Activated naive CD4-positive, alpha-beta T cell (primary cell): ENCODE measurements at places on chromosomes 12 and 14.

GRCh38 chr12:10967409-10967808 lies 19.3 kb downstream of the TAS2R50 start:
- no peak for DNase-seq

GRCh38 chr12:108514468-108514972 lies 557 bp upstream of the FICD start:
- no peak for DNase-seq

GRCh38 chr12:77569876-77570275 lies 260.8 kb upstream of the NAV3 start:
- DNase-seq = no peak

GRCh38 chr14:64865992-64866391 lies 13.7 kb downstream of the SPTB start:
- DNase-seq = no peak

DNA sequence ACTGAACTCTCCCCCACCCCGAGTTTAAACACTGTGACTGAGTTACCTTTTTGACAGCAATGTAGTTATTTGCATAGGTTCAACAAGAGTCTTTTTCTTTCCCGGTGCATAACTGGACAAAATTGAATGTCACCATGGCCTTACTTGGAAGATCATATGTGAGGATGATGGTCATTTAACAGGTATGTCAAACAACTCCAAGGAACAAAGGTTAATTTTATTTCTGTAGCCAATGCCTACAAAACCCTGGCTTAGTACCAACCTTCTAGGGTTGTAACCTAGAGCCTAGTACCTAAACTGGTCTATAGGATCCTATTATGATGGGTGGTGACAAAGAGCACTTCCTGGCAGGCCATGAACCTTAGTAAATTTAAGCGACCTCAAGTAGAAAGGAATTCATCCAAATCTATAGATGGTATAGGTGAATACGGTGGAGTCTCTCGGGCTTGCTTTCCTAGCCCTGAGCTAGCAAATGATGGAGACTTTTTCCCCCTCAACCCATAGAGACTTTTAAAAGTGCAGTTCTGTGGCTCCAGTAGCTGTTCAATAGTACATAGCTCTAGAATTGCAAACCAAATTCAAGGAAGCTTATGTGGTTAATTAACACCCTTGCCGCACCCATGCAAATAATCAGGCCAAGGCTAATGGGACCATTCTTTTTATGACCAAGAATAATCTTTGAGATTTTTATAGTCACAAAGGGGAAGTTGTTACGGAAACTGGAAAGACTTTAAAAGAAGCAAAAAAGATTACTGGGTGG lies 89.0 kb downstream of the SLC38A1 start:
- DNase-seq = no peak

GRCh38 chr12:47896633-47897032 lies 8.2 kb downstream of the VDR start:
- no peak for DNase-seq

GRCh38 chr14:22262881-22263280 lies 326.1 kb downstream of the DAD1 start:
- DNase-seq = no peak

DNA sequence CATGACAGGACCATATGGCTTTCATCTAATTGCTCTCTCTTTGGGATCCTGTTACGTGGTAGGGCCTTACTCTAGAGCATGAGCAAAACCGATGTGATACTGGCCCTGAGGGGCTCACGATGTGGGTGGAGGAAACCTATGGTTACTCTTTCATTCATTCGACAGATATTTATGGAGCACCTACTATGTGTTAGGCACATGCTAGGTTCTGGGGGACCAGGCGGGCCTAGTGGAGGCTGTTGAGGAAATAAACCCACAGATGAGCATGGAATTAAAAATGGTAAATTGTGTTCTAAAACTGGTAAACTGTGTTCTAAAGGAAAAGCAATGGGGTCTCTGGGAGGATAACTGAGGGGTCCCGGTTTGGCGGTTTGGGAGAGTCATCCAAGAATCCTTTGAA lies 14.8 kb downstream of the SH2B3 start:
- DNase-seq = no peak

GRCh38 chr12:9751204-9752144 lies 9.2 kb downstream of the CD69 start:
- no peak for DNase-seq

- DNase-seq = no peak
Measured at GRCh38 chr12:75526655-75527511, 15.5 kb upstream of the KRR1 start.

DNA sequence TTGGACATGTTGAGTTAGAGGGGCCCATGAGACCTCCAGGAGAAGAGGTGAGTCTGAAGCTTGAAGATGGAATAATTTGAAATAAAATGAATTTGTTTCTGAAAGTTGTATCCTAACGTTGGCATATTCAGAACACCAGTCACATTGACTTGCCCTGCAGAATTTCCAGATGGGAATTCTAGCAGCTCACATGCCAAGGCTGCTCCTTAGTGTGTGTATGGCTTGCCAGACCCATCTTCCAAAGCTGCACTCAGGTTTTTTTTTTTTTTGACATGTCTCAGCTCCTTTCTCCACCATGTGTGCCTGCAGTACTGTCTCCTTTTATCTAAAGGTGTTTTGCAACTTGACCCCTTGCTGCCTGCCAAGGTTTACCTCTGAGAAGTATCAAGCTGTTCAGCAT lies 261.9 kb downstream of the NRXN3 start:
- no peak for DNase-seq

DNA sequence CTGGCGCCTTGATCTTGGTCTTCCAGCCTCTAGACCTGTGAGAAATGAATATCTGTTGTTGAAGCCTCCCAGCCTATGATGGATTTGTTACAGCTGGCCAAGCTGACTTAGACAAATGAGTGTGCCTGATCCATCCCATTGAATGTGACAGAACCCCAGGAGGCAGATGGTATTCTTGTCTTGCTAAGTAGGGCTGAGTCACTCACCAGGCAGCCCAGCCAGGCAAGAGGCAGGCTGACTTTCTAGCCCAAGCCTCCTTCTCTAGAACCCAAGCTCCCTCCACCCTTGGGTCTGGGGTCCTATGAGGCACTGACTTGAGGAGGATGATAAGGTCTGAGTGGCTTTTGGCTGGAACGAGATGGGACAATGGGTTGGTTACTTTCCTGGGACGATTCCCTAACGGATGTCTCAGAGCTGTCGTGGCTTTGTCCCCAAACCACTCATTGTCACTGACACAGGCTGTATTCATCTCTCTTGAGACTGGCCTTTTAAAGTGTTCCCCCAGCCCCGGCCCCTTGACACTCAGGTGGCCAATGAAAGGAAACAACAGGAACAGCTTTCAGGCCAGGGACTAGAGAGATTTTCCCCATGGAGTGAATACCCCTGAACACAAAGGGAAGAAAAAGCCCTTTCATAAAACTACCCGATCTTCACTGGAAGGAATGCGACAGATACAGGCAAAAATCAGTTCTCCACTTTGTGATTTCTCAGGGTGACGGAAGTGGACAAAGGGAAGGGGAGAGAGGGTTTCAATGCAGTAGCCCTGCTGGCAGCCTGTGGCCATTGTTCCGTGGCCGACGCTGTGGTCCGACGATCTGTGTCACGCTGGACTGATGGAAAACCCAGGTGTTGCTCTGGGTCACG lies 264.2 kb downstream of the AACS start:
- DNase-seq = no peak
